ENCODE measurements at places on chromosomes 6 and 20.
A peak's percentile ranks its signal among the peaks of the same experiment; 100 is the strongest.

DNA sequence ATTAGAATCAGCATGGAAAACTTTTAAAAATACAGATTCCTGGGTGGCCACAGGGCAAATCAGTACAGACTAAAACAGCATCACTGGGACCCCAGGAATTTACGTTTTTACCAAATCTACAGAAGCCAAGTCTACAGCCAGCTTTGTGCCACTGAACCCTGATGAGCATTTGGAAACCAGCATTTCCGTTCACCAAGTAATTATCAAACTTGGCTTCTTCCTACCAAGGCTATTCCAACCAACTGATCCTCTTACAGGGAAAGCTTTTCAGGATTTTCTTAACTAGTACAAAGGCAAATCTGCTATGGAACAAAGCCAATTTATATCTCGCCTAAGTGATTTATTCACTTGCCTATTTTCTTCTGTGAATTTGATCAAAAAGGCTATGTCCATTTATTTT lies 47.0 kb downstream of the PLAGL1 start:
- DNase-seq = no peak

- peak; percentile 48 for DNase-seq
Measured at GRCh38 chr6:27553123-27553904, 80.4 kb upstream of the ZNF184 start.

DNA sequence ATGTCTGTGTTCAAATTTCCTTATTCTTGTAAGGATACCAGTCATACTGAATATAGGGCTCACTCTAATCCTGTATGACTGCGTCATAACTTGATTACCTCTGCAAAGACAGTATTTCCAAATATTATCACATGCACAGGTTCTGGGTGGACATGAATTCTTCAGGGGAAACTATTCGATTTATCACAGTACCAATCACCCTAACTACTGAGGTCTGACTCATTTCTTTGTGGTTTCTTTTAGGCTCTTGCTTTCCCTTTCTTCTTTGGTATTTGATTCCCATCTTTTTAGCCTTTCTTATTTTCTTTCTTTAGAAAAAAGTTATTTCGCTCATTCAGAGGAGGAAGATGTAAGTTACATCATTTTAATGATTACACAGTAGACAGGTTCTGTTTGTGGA lies 40.3 kb upstream of the TBX18 start:
- DNase-seq = no peak

- DNase-seq = no peak
Measured at GRCh38 chr6:108380876-108381275, 86.0 kb downstream of the AFG1L start.

- DNase-seq = no peak
Measured at GRCh38 chr6:168100011-168100802, 21.2 kb upstream of the FRMD1 start.

DNA sequence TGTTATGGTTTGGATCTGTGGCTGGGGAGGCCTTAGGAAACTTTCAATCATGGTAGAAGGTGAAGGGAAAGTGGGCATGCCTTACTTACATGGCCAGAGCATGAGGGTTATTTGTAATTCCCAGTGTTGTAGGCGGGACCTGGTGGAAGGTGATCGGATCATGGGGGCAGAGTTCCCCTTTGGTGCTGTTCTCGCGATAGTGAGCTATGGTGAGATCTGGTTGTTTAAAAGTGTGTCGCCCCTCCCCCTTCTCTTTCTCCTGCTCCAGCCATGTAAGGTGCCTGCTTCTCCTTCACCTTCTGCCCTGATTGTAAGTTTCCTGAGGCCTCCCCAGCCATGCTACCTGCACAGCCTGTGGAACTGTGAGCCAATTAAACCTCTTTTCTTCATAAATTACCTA lies 145.8 kb downstream of the TFAP2C start:
- DNase-seq = no peak

DNA sequence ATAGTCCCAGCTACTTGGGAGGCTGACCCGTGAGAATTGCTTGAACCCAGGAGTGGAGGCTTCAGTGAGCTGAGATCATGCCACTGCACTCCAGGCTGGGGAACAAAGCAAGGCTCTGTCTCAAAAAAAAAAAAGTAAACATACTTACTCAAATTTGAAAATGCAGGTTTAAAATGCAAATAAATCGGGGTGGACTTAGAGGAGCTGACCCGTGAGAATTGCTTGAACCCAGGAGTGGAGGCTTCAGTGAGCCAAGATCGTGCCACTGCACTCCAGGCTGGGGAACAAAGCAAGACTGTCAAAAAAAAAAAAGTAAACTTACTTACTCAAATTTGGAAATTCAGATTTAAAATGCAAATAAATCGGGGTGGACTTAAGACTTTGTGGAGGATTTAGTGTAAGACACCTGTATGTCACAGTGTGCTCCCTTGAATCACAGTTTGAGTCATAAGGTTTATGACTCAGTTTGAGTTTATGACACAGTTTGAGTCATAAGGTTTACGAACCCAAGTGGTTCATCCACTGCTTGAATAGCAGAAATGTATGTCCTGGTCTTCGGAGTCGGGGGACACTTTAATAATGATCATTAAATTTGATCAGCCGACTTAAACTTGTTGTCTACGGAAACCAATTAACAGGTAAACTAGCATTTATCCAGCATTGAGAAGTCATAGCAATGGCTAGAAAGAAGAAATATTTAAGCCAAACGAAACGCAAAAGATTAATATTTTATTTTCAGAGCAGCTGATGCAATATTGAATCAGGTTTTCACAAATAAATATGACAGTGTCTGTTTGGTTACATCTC lies 6.8 kb upstream of the MRPS10 start:
- DNase-seq = no peak

All from neural crest cell (in vitro differentiated cells).